ENCODE measurements at places on chromosomes 5 and 9. TPM values are rescaled to one million over a fixed set of nuclear protein-coding genes. Genes with fewer than 3 reads are reported as not detected.

DNA sequence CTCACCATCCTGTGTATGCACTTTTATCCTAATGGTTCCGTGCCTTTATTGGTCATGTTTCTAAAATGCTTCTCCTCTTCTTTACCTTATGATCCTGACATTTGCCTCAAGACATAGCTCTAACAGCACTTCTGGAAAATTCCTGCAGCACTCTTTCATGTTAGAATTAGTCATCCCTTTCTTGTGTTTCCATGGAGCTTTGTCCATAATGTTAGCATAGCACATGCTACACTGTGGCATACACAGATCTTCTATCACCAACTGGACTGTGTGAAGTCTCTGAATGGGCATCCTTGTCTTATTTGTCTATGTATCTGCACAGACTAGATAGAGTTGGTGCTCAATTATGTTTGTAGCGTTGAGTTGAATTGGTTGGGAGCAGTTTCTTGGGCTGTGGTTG is 2.0 kb downstream of the SCGB3A2 start:
- no peak for DNase-seq

DNA sequence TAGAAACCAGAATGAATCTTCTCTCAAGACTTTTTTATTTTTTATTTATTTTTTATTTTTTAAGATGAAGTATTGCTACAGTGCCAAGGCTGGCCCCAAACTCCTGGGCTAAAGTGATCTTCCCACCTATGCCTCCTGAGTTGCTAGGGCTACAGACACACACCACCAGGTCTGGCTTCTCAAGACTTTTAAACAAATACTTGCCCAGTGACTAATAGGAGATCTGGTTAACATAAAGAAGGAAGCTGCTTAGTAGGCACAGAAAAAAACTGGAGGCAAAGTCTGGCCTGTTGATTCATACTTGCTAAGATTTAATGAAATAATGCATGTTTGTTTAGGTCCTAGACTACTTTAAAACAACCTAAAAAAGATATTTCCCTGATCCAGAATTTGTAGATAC is 43.8 kb downstream of the SLC38A9 start:
- peak; percentile 89 for DNase-seq

DNA sequence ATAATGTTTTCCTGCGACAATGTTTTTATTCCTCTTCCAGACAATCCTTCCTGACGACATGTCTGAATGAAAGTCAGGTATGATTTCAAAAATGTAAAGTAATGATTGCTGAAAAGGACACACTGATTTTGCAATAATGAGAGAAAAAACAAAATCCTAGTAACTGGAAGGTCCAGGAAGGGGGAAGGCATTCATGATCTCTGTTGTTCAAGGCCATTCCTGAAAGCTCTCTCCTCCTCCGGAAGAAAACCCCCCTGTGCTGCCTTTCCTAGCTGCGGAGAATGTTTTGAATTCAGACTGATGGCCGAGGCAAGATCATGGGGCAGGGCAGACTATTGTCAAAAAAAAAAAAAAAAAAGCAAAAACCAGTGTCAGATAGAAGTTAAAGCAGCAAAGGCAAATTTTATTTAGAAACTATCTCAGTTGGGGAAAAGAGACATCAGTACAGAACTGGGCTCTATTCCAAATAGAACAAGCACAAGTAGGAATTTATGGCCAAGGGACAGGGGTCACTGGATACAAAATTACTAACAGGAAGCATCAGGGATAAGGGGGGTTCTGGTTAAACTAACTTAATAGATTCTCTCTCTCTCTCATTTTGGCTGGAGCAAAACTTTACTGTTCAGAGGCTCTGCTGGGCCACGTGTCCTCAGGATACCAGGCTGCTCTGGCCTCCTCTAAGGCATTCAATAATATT is 36.5 kb upstream of the CTSV start:
- no peak for DNase-seq

DNA sequence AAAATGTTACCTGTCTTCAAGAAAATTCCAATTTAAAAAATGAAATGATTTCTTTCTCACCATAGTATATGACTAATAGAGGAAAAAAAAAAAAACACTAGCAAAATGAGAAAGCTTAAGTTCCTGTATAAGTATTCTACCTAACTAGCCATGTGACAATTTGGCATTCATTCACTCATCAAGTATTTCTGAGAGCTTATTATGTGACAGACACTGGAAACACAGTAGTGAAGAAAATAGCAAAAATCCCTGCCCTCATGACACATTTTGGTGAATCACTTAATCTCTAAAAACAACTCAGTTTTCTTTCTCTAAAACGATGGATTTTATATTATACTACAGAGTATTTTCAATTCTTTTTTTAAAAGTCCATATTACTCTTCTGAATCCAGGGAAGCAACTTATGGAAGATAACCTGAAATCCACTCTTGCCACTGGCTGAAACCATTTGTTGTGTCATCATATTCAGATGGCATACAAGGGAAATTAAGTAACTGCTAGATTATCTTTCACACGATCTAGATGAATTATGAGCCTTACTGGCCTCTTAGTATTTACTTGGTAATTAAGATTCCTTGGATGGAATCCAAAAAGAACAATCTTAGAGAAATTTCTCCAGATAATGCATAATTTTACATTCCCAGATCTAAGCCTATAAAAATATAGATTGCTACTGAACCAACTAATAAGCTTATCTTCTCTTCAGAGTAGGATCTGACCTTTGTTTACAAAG is 5.5 kb downstream of the PTBP3 start:
- no peak for DNase-seq

DNA sequence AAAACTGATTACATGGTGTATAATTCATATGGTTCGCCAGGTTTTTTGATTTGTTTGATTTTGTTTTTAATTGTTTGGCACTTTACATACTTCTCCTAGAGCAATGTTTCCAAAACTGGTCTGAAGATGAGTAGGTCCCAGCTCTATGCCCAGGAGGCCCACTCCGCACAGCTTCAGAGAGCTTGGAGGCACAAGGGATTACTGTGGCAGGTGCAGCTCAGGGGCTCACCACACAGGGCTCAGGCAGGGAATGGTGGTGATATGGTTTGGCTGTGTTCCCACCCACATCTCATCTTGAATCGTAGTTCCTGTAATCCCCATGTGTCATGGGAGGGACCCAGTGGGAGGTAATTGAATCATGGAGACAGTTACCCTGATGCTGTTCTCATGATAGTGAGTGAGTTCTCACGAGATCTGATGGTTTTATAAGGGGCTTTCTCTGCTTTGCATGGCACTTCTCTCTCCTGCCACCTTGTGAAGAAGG is 296.6 kb downstream of the MED10 start:
- DNase-seq, result no peak

DNA sequence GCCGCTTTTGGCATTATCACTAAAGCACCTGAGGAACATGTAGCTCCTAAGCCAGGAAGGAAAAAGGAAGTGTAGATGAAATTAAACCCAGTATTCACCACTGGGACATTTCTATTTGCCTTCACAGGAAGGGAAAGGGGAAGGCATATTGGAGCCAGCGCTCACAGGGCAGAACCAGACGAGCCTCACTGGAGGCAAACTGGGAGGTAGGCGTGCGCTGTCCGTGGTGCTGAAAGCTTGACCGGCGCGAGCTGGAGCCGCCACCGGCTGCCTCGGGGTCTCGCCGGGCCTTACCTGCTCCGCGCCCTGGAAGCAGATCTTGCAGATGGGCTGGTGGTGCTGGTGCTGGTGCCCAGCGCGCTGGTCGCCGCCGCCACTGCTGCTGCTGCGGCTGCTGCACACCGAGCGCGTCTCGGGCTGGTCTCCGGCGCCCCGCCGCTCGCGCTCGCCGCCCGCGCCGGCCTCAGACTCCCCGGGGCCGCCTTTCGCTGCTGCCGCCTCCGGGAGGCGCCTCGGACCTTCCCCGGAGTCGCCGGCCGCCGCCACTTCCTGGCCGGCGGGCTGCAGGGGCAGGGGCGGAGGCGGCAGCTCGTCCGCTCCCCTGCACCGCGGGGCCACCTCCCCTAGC is 732 bp downstream of the MARCHF11 start:
- peak; percentile 54 for DNase-seq

The PPWD1 gene
- total RNA-seq, result 20.4 TPM

DNA sequence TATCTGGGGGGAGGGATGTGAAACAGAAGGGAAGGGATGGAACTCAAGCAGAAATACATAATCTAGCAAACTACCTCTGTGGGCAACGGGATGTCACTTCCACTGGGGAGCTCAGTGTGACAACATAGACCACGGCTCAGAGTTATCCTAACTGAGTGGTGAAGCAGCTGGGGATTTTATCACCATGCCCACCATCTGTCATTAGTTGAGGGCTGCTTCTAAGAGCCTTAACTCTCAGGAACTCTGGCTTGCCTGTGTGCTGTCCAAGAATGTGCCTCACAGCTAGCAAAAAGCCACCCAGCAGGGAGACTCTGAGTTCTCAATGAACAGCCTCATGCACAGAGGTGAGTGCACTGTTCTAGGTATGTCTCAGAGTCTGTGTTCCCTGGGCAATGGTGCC is 90.6 kb upstream of the CXCL14 start:
- DNase-seq, result no peak

The PHF24 gene
- total RNA-seq, result 0.16 TPM

DNA sequence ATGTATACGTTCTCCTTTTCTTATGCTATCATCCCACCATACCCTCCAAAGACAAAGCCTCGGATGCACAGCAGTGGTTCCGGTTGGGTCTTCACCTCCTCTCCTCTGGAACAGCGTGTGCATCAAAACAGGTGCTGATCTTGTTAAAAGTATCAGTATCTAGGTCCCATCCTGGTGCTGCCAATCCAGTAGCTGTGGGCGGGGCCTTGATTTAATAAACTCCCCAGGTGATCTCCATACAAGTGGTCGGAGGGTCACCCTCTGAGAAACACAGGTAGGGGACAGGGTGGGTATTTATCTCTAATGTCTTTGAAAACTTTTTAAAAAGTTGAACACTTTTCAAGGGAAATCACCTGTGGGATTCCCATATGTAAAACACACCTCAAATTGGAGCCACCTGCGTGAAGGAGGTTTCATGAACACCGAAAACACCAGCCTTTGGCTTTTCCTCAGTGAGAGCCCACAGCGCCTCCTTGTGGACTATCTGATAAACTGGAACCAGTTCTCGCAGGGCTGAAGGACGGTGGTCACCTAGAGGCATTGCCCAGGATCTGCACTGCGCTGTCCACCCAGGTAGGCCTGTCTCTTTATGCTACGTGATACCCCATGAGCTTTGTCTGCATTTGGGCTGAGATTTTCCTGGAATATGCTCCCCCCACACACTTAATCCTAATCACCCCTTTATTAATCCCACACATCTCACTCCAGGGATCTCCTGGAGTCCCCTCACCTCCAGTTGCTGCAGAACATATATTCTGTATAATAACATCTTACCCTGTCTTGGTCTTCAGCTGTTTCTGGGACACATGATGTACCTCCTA is 80.5 kb upstream of the EPB41L4B start:
- peak; percentile 17 for DNase-seq

DNA sequence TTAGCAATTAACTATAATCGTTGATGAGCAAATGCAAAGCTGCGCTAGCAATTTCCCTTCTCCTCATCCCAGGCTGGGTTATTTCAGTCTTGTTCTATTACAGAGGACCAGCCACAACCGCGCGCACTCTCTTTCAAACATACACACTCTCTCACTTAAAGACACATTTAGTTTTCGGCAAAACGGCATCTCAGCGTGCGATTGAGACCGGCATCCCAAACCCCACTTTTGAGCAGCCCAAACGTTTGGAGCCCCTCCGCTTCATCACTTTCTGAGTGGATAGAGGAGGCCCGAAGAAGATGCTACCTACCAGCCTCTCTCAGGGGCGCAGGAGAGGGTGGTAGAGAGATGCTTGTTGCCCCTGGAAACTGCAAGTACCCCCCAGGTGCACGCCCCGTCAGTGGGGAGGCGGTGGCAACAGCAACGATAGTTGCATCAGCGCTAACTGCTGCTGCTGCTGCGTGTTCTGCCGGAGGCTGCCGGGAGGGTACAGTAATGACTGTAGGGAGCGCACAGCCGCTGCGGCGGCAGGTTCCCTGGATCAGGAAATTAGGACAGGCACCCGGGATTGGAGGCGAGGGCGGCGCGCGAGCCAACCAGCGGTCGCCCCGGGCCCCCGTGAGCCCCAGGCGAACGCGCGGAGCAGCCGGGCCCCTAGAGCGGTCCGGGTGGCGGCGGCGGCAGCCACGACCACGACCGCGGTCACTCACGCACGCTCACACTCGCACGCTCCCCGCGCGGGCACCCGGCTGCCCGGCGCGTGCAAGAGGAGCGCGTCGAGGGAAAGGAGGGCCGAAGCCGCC is 467 bp upstream of the VLDLR start:
- DNase-seq, result peak; percentile 65

DNA sequence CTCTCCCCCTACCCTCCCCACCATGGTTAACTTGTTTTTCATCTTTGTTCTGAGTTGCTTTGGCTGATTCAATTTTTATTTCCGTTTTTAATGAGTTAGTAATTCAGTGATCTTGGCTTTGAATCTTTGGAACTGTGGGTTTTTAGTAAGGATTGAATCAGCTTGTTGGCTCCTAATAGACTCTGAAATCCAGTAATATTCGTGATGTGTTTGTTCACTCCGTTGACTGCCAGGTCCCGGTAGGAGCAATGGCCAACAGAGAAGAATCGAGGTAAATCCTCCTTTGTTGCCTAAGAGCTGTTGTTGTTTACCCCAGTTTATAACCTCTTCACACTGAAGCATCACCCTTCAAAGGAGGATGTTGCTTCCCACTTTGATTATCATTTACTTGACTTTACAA is 92.7 kb downstream of the PCSK1 start:
- peak; percentile 41 for DNase-seq

DNA sequence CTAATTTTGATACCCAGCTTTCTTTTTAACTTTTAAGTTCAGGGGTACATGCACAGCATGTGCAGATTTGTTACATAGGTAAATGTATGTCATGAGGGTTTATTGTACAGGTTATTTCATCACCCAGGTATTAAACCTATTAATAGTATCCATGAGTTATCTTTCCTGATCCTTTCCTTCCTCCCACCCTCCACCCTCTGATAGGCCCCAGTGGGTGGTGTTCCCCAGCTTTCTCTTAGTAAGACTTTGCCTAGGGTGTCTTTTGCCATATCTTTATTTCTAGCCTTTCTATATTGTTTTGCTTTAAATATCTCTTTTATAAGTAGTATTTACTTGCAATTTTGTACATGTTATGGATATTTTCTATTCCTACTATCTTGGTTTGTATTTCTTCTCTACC is 243.7 kb downstream of the SGCD start:
- no peak for DNase-seq

The SLC27A6 gene
- total RNA-seq, result 0.39 TPM

The PALM2AKAP2 gene
- 61.3 TPM for total RNA-seq

The SERF1A gene
- 5.5 TPM for total RNA-seq
